Left lobe of liver (tissue), 2 donors: ENCODE measurements at places on chromosomes 1 and 21. TPM values are rescaled to one million over a fixed set of nuclear protein-coding genes. Genes with fewer than 3 reads are reported as not detected.

DNA sequence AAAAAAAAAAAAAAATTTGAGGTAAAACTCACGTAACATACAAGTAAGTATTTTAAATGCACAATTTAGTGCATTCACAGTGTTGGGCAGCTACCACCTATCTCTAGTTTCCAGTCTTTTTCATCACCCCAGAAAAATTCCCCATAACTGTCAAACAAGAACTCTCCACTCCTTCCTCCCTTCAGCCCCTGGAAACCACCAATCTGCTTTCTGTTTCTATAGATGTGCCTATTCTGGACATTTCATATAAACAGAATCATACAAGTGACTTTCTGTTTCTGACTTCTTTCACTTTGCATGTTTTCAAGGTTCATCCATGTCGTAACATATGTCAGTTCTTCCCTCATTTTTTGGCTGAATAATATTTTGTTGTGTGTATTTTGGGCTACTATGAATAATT, 24.9 kb upstream of the ETS2 start:
- no peak for DNase-seq

DNA sequence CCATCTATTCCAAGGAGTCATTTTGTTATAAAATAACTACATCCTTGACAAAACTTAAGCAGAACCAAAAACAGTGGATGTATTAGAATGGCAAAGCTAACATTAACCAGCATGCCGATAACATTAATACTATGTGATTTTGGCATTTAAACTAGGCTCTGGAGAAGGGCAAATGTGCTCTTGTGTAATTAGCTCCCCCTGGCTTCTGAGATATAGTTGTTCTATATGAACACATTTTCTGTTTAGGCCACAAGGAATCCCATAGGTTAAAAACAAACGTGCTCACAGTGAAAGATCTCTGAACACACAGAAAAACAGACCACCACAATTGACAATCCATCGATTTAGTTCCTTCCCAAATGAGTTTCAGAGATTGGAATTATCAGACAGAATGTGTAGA, 57.4 kb upstream of the TARS2 start:
- DNase-seq = no peak

DNA sequence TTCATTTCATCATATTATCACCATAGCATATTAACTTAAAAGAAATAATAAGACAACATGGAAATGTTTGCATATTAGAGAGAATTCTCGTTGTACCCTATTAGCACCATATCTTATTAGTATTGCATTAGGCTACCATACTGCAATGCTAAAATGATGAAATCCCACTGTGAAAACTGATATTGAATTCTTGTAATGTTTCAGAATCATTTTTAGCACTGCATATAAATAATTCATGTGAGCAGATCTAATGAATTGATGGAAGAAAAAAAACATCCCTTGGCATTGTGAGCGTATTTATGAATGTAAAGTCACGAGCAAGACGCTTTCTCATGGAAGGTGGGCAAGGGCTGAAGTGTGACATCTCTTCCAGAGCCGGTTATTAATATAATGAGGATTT, 257.1 kb upstream of the PTBP2 start:
- no peak for DNase-seq

DNA sequence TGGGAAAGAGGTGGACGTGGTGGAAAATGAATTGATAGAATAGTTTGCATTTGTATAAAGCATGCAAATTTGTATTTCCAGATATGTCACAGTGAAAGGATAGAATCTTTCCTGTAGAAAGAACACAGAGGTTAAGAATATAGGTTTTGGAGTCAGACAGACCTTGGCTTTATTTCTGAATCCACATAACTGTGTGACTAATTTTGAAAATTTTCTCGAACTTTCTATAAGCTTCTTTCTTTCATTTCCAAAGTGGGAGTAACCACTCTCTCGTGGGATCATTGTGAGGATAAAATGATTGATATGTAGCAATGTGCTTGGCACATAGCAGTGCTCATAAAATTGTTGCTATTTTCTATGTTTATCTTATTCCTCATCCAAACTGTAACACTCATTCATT, 108.8 kb downstream of the DISC1 start:
- no peak for DNase-seq

GRCh38 chr1:74205266-74205665, 7.2 kb downstream of the FPGT start:
- no peak for DNase-seq

GRCh38 chr1:51172811-51173210, 63.3 kb upstream of the RNF11 start:
- no peak for DNase-seq

DNA sequence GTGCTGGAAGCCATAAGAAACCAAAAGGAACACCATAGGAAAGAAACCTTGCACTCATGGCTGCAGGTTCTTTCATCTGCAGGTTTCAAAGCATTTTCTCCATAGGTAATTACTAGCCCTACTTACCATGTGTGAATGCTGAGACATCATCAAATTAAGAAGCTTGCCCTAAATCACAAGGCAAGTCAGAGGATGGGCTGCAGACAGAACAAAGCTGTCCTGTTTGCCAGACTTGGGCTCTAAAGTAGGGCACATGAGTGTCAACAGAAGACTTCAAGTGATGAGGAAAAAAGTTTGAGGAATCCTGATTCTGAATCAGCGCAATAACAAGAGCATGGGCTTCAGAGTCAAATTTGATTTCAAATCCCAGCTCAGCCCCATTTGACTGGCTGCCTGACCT, 5.8 kb upstream of the EPS15 start:
- DNase-seq = no peak

- DNase-seq = no peak
These were observed 383.2 kb downstream of the DISC1 start for GRCh38 chr1:232009741-232010140.

DNA sequence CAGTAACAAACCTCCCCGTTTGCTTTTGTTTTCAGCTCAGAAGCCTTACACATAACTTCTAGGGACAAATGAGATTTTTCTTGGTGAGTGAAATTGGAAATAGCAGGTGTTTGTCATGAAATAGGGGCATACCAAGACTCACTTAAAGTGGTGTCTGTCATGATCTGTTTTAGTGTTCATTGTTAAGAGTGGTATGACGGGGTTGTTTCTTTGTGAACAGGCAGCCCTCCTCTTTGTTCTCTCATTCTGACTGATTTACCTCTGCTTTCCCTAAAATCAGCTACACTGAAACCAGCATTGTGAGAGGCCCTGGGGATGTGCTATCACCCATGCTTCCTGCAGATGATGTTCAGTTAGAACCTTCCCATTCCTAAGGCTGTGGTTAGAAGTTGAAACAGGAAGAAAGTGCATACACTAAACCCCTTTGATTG, 2.5 kb upstream of the ERO1B start:
- no peak for DNase-seq

- no peak for DNase-seq
These were observed 69.5 kb upstream of the HUNK start for GRCh38 chr21:31803039-31804007.

DNA sequence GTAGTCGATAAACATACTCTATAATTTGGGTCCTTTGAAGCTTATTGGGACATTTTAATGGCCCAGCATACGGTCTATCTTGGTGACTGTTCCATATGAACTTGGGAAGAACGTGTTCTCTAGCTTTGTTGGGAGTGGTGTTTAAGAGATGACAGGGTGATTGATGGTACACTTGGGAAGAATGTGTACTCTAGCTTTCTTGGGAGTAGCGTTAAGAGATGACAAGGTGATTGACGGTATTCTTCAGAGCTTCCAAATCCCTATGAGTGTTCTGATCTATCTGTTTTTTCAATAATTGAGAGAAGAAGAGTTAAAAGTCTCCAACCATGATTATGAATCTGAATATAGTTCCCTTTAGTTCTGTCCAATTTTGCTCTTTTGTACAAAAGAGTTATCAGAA, 9.4 kb downstream of the NPHP4 start:
- DNase-seq = no peak

GRCh38 chr1:33616780-33617179, 144.3 kb downstream of the ZSCAN20 start:
- DNase-seq = no peak

DNA sequence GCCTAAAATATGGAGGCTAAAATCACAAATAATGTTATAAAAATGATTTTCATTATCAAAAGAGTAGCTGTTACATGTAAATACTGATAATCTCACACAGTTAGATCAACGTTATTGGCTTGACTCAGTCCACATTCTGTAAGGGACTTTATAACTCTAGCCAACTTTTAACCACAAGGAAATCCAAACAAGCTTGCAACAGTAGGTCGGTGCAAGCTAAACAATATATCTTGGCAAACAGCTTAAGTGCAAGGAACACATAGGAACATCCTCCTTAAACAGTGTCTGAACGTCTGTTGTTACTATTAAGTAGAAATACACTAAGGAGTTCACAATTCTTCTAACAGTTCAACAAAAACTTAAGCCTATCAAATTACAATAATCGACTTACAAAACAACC, 126.7 kb downstream of the EIF4G3 start:
- DNase-seq = no peak

DNA sequence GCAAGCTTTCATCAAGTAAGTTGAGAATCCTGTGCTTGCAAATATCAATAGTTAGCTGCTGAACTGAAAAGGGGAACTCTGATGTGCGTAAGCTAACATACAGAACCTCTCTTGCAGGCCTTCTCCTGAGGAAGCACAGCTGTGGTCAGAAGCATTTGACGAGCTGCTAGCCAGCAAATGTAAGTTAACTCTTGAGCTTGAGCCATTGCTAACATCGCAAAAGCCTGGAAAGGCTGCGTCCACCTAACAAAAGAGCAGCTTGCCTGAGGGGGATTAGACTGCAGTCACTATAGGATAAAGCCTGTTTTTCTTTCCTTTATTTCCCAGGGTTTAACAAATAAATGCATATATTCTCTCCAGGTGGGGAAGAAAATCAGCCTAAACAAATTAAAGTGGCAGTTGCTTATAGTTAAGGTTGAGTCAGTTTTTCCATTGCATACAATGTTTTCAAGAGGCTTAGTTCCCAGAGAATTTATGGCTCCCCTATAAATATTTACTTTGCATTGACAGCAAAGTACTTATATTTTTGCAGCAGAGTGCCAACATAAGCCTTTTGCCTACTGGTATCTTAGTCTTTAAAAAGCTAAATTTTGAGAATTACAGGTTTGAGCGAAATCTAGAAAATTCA, 1.5 kb downstream of the RGS2 start:
- DNase-seq = no peak

DNA sequence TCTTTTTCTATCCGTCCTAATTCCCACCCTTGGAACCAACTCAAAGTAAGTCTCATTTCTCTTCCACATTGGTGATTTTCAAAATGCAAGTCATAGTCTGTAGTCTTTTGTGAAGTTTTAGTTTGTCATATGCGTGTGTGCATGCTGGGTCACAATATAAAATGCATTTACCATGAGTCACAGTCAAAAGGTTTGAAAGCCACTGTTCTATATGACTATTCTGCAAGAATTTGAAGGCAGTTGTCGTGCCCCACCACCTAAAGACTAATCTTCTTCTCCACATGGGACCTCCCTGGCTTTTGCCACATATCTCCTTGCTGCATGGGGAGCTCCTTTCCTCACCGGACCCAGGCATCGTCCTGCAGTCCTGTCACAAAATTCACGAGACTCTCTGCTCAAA, 1.6 kb downstream of the STPG1 start:
- DNase-seq = no peak

DNA sequence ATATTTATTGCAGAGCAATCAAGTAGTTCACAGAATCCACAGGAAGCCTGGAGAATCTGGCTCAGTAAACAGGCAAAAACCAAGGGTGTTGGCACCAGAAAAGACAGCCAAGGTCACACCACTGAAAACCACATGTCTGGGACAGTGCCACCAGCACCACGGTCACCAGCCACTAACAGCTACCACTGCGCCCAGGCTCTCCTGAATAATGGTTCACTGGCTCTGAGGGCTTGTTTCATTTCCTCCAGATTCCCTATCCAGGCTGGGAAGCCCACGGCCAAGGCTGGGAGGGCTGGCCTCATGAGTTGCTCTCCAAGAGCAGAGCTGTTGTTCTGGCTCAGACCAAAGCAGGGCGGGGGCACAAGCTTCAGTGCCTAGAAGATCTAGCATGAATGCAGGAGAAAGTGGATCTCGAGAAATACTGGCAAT, 54.5 kb upstream of the PTGFRN start:
- no peak for DNase-seq

DNA sequence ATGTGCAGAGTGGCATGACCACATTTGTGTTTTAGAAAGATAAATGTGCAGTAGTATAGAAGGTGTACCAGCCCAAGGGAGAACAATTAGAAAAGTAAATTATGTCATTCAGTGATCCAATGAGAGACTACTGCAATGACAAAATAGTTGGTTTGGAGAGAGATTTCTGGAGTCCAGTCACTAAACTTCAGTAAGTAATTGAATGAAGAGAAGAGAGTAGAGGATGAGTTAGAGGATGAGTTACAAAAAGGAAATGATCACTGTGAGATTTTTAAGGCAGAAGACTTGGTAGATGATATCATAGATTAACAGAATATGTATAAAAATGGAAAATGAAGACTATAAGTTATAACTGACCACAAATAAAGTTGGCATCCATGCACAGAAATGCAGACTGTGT, 8.4 kb downstream of the CR2 start:
- no peak for DNase-seq

DNA sequence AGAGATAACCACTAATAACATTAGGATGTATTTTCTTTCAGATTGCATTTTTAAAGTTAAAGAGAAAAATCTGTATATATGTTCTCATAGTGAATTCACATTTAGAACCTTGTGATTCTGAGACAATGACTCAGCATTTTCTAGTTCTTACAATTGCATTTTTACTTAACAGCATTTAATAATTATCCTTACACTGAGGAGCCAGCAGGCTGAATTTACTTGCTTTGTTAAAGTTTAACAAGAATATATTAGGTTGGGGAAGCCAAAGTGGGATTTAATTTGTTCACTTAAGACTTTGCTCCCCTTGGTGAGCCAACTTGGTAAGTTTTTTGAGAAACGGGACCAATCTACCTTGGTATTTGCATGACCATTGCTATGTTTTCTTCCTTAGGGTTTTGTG, 4.5 kb downstream of the PATJ start:
- no peak for DNase-seq

- no peak for DNase-seq
These were observed 121.1 kb upstream of the RAVER2 start for GRCh38 chr1:64623750-64624191.

GRCh38 chr1:168202941-168203654, 22.7 kb upstream of the SFT2D2 start:
- DNase-seq = no peak

- DNase-seq = no peak
These were observed 208.2 kb upstream of the KIAA0040 start for GRCh38 chr1:175400766-175401165.

GRCh38 chr1:1758692-1759455, 19.4 kb downstream of the NADK start:
- peak; percentile 99 for DNase-seq

GRCh38 chr1:47996406-47997226, 569 bp downstream of the TRABD2B start:
- DNase-seq = no peak

GRCh38 chr1:169779970-169780369, 14.7 kb downstream of the METTL18 start:
- DNase-seq = no peak

OR2G6 gene
- not detected for total RNA-seq

PIGR gene
- 23.3 TPM for total RNA-seq

UTS2 gene
- not detected for total RNA-seq

HES3 gene
- total RNA-seq = not detected

BRDT gene
- not detected for total RNA-seq

NBPF4 gene
- total RNA-seq = not detected

NVL gene
- total RNA-seq = 8.0 TPM

CD2 gene
- total RNA-seq = 0.43 TPM

ODF2L gene
- total RNA-seq = 3.1 TPM

ST6GALNAC3 gene
- total RNA-seq = 2.6 TPM

CACNA1E gene
- 0.08 TPM for total RNA-seq

FAM163A gene
- 0.05 TPM for total RNA-seq

PTGER3 gene
- total RNA-seq = 0.05 TPM
